H1 (cell line): ENCODE measurements at places on chromosomes 7 and 10. TPM values are rescaled to one million over a fixed set of nuclear protein-coding genes. Genes with fewer than 3 reads are reported as not detected.

GRCh38 chr10:51815723-51816122, 116.3 kb upstream of the CSTF2T start:
- H3K4me3 ChIP-seq = no peak overlapping the region
- no peaks in the 10 kb centered on the region for H3K36me3 ChIP-seq
- no peak overlapping the region for H3K27ac ChIP-seq
- H3K27me3 ChIP-seq = no peaks in the 10 kb centered on the region
- no peak for DNase-seq
- H3K4me1 ChIP-seq = no peaks in the 10 kb centered on the region

DNA sequence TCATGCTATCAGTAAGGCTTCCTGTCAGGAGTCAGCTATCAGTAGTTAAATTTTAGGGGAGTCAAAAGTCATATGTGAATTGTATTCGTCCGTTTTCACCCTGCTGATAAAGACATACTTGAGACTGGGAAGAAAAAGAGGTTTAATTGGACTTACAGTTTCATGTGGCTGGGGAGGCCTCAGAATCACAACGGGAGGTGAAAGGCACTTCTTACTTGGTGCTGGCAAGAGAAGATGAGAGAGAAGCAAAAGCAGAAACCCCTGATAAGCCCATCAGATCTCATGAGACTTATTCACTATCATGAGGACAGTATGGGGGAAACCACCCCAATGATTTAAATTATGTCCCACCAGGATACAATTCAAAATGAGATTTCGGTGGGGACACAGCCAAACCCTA, 47.1 kb downstream of the KLF6 start:
- H3K27me3 ChIP-seq = no peaks in the 10 kb centered on the region
- H3K36me3 ChIP-seq = no peaks in the 10 kb centered on the region; the same call in 1 of the 2 replicates
- no peak overlapping the region for H3K27ac ChIP-seq
- no peak for DNase-seq
- H3K4me1 ChIP-seq = no peaks in the 10 kb centered on the region

DNA sequence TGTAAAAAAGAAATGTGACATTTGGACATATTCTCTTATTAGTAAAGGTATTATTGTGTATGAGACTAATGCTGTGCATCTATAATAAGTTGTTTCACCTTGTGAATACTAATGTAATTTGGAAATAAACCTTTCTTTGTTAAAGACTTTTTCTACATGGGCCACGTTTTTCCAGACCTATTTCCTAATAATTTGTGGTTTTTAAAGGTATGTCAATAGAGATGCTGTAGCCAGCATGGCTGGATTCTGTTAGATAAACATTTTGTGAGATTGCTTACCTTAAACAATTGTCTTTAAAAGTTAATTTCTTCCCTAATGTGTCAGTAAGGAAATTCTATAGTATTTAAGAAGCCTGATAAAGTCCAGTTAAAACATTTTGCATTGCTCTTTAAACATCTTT, 56.0 kb downstream of the KAT6B start:
- no peak for DNase-seq
- no peaks in the 10 kb centered on the region for H3K4me1 ChIP-seq
- no peak overlapping the region for H3K27ac ChIP-seq
- no peaks in the 10 kb centered on the region for H3K27me3 ChIP-seq

DNA sequence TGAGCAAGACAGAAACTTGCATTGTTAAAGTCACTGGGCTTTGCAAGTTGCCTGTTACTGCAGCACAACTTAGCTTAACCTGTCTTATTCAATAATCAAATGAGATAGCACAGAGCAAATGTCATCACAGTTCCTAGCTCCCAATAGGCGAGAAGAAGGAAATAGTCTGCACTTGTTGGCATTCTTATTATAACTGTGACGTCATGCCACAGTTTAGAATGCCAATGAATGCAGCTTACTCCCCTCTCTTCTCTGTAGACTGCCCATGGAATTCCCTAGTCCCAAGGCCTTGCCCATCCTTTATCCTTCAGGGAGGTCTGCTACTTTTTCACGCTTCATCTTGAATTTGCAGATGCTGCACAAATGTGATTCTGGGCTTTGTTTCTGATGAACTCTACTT, 1094.9 kb upstream of the AUTS2 start:
- DNase-seq = no peak
- no peaks in the 10 kb centered on the region for H3K27me3 ChIP-seq
- no peaks in the 10 kb centered on the region for H3K4me1 ChIP-seq
- no peak overlapping the region for H3K4me3 ChIP-seq

GRCh38 chr7:156082048-156083040, 270.1 kb upstream of the SHH start:
- H3K36me3 ChIP-seq = no peaks in the 10 kb centered on the region
- no peak overlapping the region for H3K4me3 ChIP-seq
- DNase-seq = no peak
- no peaks in the 10 kb centered on the region for H3K27me3 ChIP-seq
- no peaks in the 10 kb centered on the region for H3K4me1 ChIP-seq
- no peak overlapping the region for H3K27ac ChIP-seq

The KIAA1549 gene
- total RNA-seq = 17.3 and 17.6 TPM in 2 replicates

GRCh38 chr10:79181227-79181626, 112.5 kb downstream of the ZMIZ1 start:
- H3K27ac ChIP-seq = no peak overlapping the region
- H3K4me3 ChIP-seq = no peak overlapping the region
- H3K36me3 ChIP-seq = no peaks in the 10 kb centered on the region
- H3K27me3 ChIP-seq = no peaks in the 10 kb centered on the region
- no peak for DNase-seq
- H3K4me1 ChIP-seq = peaks cover 32% of the 10 kb centered on the region

DNA sequence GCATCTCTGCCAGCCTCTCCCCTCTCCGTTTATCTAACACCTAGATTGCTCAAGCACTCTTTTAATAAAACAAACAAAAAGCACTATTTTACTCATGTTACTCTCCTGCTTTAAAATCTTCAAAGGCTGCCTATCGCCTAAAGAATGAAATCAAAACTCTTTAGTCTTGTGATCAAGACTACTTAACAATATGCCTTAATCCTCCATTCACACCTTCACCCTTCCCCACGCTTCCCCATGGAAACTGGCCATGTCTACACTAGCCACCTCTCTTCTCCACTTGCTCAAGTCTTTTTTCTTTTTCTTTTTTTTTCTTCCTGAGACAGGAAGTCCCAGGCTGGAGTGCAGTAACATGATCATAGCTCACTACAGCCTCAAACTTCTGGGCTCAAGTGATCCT, 47.8 kb upstream of the TMEM213 start:
- H3K27me3 ChIP-seq = no peaks in the 10 kb centered on the region
- no peak overlapping the region for H3K4me3 ChIP-seq
- no peak overlapping the region for H3K27ac ChIP-seq
- no peaks in the 10 kb centered on the region for H3K36me3 ChIP-seq
- no peak for DNase-seq
- H3K4me1 ChIP-seq = peaks cover 2% of the 10 kb centered on the region

DNA sequence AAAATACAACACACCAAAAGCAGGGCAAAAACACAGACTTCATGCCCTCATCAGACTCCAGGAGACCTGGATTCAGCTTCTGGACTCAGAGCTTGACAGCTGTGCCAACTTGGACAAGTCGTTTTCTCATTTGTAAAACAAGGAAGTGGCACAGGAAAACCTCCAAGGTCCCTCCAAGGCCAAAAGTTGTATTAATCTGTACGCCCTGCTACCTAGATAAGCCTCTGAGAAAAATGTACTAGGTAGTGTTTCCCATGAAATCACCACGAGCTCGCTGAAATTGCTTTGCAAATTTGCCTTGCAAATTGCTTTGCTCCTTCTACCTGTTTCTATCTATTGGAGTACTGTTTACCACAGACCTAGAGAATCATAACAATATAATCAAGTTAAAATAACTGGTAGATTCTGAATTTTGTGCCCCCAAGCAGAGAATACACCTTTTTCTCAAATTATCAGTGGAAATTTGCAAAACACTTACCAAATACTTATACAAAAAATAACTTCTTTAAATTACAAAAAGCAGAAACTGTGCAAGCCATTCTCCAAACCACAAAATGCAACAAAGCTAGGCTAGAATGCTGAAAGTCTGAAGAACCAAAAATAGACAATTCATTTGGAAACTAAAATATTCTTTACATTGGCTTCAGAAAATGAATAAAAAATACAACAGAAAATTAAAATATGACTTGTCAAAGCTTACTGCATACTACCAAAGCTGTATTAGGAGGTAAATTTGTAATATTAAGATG, 158.1 kb upstream of the CHST15 start:
- H3K27ac ChIP-seq = no peak overlapping the region
- H3K27me3 ChIP-seq = no peaks in the 10 kb centered on the region
- H3K4me3 ChIP-seq = no peak overlapping the region
- H3K36me3 ChIP-seq = no peaks in the 10 kb centered on the region
- DNase-seq = no peak
- H3K4me1 ChIP-seq = no peaks in the 10 kb centered on the region

The PRKAR2B gene
- total RNA-seq = 35.1 and 37.0 TPM in 2 replicates

GRCh38 chr10:43261578-43262396, 5.1 kb downstream of the RASGEF1A start:
- peaks cover 17% of the 10 kb centered on the region for H3K27me3 ChIP-seq
- DNase-seq = no peak
- H3K4me1 ChIP-seq = peaks cover 12% of the 10 kb centered on the region
- no peak overlapping the region for H3K4me3 ChIP-seq
- no peaks in the 10 kb centered on the region for H3K36me3 ChIP-seq
- H3K27ac ChIP-seq = no peak overlapping the region

GRCh38 chr7:5567790-5568189, 144.2 kb upstream of the TNRC18 start:
- peaks cover 11% of the 10 kb centered on the region for H3K4me1 ChIP-seq
- no peak overlapping the region for H3K27ac ChIP-seq
- H3K27me3 ChIP-seq = no peaks in the 10 kb centered on the region
- no peaks in the 10 kb centered on the region for H3K36me3 ChIP-seq

- no peaks in the 10 kb centered on the region for H3K4me1 ChIP-seq
- no peak overlapping the region for H3K4me3 ChIP-seq
- no peak overlapping the region for H3K27ac ChIP-seq
- H3K36me3 ChIP-seq = no peaks in the 10 kb centered on the region
- DNase-seq = no peak
These were observed 217.0 kb upstream of the ADARB2 start for GRCh38 chr10:1954300-1954699.

GRCh38 chr10:112184379-112184778, 814 bp upstream of the GPAM start:
- DNase-seq = no peak
- H3K27me3 ChIP-seq = no peaks in the 10 kb centered on the region
- H3K4me3 ChIP-seq = peak overlapping the region; percentile 94
- H3K27ac ChIP-seq = no peak overlapping the region
- peaks cover 7% of the 10 kb centered on the region for H3K4me1 ChIP-seq

- H3K4me3 ChIP-seq = no peak overlapping the region
- no peaks in the 10 kb centered on the region for H3K27me3 ChIP-seq
- DNase-seq = no peak
- H3K27ac ChIP-seq = no peak overlapping the region
- no peaks in the 10 kb centered on the region for H3K4me1 ChIP-seq
These were observed 11.1 kb downstream of the STK17A start for GRCh38 chr7:43594020-43594419.

GRCh38 chr7:29405891-29406290, 157.7 kb upstream of the PRR15 start:
- no peak for DNase-seq
- no peaks in the 10 kb centered on the region for H3K27me3 ChIP-seq
- H3K4me1 ChIP-seq = peaks cover 9% of the 10 kb centered on the region; the same call in 1 of the 2 replicates
- H3K4me3 ChIP-seq = no peak overlapping the region

GRCh38 chr7:131546126-131546525, 10.3 kb downstream of the PODXL start:
- H3K27me3 ChIP-seq = no peaks in the 10 kb centered on the region
- DNase-seq = no peak
- H3K36me3 ChIP-seq = peaks cover 7% of the 10 kb centered on the region; the same call in 1 of the 2 replicates
- no peak overlapping the region; the same call in 1 of the 2 replicates for H3K4me3 ChIP-seq
- H3K4me1 ChIP-seq = peaks cover 48% of the 10 kb centered on the region
- H3K27ac ChIP-seq = no peak overlapping the region

DNA sequence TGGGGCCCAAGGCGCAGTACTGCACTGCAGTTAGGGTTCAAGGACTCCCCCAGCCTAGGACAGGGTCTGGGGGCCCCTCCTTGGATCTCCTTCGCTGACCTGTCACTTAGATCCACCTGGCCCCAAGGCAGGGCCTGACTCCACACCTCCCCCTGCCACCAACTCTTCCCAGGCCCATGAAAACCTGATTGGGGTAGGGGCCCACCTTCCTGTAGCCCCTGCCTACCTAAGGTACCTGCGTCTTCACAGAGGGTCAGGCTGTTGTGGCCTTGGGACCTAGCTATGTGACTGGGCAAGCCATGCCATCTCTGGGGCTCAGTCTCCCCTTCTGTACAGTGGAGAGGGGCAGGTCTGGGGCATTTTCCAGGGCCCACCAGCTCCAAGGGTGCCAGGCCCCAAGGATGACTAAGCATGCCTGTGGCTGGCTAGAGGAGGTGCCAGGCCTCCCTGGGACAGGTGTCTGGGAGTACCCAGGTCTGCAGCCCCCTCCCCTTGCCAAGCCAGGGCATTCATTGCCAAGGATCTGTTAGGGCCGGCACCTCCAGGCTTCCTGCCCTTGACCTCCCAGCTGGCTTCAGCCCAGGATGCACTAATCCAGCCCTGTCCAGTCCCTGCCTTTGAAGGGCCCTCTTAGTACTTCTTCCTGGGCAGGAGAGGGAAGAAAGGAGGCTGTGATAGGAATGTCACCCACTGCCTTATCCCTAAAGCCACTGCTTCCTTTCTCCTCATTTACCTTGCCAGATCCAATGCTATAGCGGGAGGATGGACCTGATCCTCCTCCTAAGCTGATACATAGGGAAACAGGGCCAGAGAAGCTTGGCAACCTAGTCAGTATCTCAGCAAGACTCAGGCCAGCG, 1.3 kb downstream of the LIMK1 start:
- DNase-seq = no peak
- no peak overlapping the region for H3K27ac ChIP-seq
- H3K36me3 ChIP-seq = peaks cover 11% of the 10 kb centered on the region; the same call in 1 of the 2 replicates
- peak overlapping the region; percentile 59 for H3K4me3 ChIP-seq
- H3K4me1 ChIP-seq = peaks cover 16% of the 10 kb centered on the region

- H3K36me3 ChIP-seq = no peaks in the 10 kb centered on the region
- H3K4me1 ChIP-seq = no peaks in the 10 kb centered on the region
- H3K27me3 ChIP-seq = no peaks in the 10 kb centered on the region
- H3K27ac ChIP-seq = no peak overlapping the region
- no peak for DNase-seq
These were observed 54.6 kb downstream of the STK32C start for GRCh38 chr10:132253092-132253687.

The GRID2IP gene
- 1.0 and 1.3 TPM in 2 replicates for total RNA-seq

The GHRHR gene
- total RNA-seq = 6.1 and 6.5 TPM in 2 replicates

DNA sequence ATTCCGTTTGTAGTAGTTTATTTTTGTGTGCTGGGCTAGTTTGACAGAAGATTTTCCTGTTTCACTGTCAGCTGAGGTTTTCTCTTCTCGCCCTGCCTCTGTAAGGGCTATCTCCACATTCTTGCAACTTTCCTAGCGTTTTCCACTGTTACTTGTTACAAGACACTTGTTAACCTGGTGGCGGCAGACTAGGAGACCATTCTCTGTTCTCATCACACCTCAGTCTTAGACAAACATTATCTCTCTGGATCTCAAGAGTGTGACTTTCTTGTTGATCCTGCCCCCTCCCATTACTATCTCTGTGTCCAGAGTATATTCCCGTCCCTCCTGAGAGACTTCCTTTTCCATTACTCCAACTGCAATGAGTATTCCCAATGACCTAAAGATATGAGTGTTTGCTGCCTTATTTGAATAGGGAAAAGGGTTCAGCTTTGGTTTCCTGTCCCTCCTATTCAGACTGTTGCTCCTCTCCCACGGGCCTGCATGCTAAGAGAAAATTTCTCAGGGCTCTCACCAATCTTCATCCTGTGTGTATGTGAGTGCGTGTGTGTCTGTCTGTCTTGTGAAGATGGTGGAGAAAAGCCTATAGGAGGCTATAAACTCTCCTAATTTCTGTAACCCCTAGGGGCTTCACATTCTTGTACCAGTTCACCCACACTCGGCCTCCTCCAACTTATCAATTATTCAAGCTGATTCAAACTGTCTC, 722.4 kb upstream of the POT1 start:
- H3K36me3 ChIP-seq = no peaks in the 10 kb centered on the region
- H3K27ac ChIP-seq = no peak overlapping the region
- DNase-seq = no peak
- no peaks in the 10 kb centered on the region for H3K27me3 ChIP-seq
- no peak overlapping the region for H3K4me3 ChIP-seq

The IGFBP3 gene
- total RNA-seq = 5.5 and 7.1 TPM in 2 replicates
